Stimulated activated CD8-positive, alpha-beta memory T cell treated with anti-CD3 and anti-CD28 coated beads, Interleukin-2, amount 100 ng/mL, for 1 hour (primary cell): ENCODE measurements at places on chromosomes 5 and 9.

- DNase-seq, result no peak
These were observed 95.1 kb downstream of the MAP1B start for GRCh38 chr5:72202331-72202825.

DNA sequence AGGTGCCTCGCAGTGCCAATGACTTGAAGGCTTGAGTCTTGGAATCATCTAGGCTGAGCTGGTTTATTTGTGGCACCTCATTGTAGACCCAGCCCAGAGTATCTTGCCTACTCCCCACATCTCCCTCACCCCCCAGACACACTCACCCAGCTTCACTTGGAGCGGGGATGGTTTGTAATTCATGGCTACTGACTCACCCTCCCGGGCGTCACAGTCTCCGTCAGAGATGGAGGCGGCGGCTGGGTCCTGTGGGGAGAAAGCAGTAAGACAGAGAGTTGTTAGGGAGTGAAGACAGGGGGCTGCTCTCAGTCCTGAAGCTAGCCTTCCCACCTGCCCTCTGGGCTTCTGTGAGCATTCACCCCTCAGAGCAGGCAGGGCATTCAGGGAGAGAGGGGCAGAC lies 29.0 kb upstream of the MYORG start:
- no peak for DNase-seq

GRCh38 chr5:171322527-171322926 lies 13.5 kb downstream of the TLX3 start:
- DNase-seq, result no peak

GRCh38 chr5:72281430-72281763 lies 38.6 kb downstream of the MRPS27 start:
- DNase-seq, result no peak

DNA sequence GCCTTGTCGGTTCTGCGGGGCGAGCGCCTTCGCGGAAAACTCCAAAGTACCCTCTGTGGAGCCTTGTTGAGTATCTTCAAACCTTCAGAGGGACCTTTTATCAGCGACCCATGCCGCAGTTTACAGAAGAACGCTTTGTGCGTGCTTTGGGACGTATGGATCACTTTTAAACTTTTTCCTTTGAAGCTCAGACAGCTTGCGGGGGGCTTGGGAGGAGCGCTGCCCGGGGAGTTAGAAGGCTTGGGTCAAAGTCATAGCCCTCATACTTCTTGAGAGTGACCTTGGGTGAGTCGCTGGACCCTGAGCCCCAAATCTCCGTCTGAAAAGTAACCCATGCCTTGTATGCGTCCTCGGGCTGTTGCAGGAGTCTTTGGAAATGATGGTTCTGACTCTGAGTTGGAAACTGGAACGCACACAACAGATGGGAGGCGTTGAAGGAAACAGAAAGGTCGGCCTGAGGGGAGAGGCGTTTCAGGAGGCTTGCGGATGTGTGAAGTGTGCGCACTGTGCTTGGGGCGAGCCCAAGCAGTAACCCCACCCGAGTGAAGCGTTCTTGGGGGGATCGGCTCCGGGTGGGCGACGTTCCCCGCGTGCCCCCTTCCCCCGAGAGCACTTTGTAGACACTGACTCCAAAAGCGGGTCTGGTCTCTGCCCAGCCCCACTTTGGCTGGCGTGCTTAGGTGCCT lies 661 bp upstream of the SLC25A51 start:
- DNase-seq, result no peak

- DNase-seq, result no peak
These were observed 443.5 kb downstream of the PLK2 start for GRCh38 chr5:58016358-58016757.

DNA sequence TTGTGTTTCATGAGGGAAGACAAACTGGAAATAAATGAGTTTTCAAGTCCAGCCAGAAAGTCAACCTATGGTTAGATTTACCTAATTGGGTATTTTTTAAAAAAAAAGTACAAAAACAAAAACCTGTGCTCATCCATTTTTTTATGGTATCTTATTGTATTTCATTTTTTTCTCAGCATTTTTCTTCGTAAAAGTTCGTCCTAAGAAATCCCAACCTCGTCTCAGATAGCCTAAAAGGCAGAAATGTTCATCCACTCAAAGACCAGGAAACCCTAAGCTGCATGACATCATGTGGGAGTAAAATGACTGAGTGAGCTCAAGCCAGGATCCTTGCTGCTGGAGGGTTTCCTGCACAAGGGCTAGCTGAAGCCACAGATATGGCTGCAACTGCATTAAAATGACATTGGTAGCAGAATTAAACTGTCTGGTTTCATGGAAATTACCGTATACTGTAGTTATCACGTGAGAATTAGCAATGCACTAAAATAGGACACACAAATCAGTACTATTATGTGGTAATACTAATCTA lies 70.4 kb downstream of the NFIB start:
- DNase-seq, result no peak

- no peak for DNase-seq
These were observed 416.0 kb downstream of the MAN2A1 start for GRCh38 chr5:110105692-110106091.

GRCh38 chr5:6376974-6377520 lies 1.3 kb downstream of the MED10 start:
- no peak for DNase-seq

GRCh38 chr5:170142196-170142595 lies 36.5 kb downstream of the FOXI1 start:
- DNase-seq, result no peak
